HCEC 1CT (cell line): ENCODE measurements at places on chromosomes 7 and 10.

GRCh38 chr10:43217563-43218205 is 49.2 kb downstream of the RASGEF1A start:
- DNase-seq: no peak

- DNase-seq: no peak
Observed at GRCh38 chr7:3159039-3159438, 115.4 kb upstream of the CARD11 start.

GRCh38 chr7:2523941-2524807 is 4.6 kb downstream of the LFNG start:
- DNase-seq: no peak

GRCh38 chr7:7201578-7202374 is 19.4 kb downstream of the C1GALT1 start:
- no peak for DNase-seq

- no peak for DNase-seq
Observed at GRCh38 chr7:70343519-70343918, 745.2 kb downstream of the AUTS2 start.

DNA sequence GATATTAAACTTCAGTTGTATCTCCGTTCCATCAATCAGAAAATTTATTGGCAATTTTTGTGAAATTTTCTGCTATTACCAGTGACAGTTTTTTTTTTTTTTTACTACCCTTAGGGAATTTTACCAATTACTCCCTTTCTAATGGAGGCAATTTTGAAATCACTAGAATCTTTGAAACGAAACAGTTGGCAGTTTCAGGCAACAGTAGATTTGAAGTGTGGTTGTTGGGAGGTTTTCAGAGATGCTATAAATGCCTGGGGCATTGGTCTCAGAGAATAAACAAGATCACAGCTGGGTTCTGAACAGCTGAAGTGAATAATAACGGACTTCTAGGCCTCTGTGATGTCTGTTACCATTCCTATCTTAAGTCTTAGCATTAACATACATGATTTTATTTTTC is 535.9 kb upstream of the POT1 start:
- DNase-seq: no peak

DNA sequence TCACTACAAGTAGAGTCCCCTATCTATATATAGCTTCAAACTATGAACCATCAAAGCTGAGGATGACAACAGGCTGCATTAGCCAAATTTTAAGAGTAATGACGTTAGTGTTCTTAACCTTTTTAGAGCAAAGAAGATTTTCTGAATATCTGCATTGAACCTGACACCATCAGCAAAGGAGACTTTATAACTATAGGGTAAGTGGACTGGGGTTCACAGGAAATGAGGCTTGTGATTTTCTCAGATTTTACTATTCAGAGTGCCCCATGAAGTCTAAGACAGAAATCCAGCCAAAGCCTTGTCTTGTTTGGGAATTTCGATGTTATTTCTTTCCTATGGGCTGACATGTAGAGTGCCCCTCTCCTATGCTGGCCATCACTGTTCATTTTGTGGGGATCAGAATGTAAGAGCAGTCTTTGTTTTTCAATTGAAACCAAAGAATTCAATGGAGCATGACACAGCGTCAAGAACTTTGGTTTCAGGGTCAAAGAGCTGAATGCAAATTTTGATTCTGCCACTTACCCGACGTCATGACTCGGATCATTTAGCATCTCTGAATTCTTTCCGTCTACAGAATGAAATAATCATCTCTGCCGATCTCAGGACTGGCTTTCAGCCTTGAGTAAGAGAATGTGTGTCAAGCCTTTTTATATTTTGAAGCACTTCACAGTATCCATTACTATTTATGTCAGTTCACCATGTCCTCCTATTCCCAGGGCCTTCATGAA is 52.7 kb downstream of the DENND11 start:
- DNase-seq: no peak

GRCh38 chr10:131318291-131318690 is 6.8 kb upstream of the TCERG1L start:
- no peak for DNase-seq
